ENCODE measurements at places on chromosomes 12 and 14.
A peak's percentile ranks its signal among the peaks of the same experiment; 100 is the strongest.

DNA sequence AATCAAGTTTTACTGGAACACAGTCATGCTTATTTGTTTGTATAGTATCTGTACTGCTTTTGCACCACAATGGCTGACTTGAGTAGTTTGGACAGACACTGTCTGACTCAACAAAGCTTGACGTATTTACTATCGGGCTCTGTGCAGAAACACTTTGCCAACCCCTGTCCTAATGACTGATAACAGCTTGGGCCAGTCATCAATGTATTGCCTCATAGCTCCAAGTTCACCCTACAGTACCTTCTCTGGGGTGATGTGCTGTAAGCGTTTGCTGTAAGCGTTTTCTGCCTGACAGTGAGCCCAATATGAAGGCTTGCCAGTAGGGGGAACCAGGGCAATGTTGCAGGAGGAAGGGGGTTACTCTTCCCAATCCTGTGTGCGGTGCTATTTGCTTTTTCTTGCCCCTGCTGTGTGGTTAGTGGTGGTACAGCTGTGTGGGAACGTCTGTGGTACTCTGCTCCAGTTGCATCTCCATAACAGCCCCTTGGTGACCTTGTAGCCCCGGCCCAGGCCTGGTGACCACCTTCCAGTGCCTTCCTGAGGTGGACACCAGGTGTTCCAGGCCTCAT, 5.4 kb upstream of the CCDC177 start:
- no peak for DNase-seq

DNA sequence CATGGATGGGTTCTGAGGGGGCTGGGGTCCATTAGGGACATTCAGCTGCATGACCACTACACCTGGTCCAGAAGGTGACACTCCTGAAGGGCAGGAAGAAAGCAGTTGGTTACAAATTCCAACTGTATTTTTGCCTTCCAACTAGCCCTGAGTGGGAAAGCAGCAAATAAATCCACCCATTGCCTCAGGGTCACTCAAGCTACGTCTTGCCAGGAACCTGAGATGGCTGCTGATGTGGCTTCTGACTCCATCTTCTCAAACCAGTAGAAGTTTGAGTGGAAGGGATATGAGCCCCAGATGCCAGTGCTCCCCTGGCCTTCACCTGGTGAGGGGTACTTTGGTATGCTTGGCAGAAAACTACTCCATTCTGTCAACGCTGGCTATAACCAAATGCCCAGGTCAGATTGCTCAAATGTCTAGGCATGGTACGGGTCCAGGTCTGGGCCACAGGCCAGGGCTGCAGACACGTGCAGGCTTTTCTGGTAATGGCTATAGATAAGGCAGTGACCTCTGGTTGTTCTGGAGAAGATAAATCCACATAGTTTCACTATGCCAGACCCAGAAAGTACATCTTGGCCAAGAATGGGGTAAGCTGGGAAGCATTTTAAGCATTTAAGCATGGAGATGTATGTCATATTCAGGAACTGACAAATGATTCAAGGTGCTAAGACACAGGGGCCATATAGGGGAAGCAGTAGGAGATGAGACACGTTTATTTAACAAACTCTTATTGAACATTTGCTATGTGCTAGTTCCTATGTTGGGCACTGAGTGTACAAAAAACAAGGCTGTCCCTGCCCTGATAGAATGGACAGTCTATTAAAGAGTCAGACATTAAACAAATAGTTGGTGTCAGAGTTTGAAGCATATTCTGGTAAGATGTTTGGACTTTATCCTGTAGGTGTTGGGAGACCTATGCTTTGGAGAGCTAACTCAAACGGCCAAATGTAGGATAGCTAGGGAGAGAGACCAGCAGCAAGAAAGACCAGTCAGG, 8.3 kb upstream of the STAC3 start:
- DNase-seq, result no peak

DNA sequence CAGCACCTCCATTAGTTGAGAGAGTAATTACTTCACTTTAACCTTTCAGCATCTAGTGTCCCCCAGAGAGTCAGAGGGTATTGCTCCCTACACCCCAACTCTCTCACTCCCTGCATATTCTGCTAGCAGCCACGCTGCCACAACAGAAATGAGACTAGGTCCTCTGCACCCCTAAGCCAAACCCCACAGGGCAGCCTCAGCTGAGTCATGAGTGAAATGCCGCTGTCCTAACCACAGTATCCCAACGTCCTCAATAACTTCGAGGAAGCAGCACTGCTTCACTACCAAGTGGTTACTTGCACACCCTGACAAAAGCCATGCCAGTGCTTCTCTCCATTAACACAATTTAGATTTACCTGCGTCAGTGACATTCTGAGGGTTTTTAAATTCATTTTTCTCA, 6.9 kb upstream of the LYZ start:
- peak; percentile 82 for DNase-seq

GRCh38 chr12:116537101-116537904, 21.9 kb upstream of the MAP1LC3B2 start:
- DNase-seq, result no peak

- DNase-seq, result no peak
Observed at GRCh38 chr14:95651821-95652583, 34.2 kb upstream of the TCL1B start.

DNA sequence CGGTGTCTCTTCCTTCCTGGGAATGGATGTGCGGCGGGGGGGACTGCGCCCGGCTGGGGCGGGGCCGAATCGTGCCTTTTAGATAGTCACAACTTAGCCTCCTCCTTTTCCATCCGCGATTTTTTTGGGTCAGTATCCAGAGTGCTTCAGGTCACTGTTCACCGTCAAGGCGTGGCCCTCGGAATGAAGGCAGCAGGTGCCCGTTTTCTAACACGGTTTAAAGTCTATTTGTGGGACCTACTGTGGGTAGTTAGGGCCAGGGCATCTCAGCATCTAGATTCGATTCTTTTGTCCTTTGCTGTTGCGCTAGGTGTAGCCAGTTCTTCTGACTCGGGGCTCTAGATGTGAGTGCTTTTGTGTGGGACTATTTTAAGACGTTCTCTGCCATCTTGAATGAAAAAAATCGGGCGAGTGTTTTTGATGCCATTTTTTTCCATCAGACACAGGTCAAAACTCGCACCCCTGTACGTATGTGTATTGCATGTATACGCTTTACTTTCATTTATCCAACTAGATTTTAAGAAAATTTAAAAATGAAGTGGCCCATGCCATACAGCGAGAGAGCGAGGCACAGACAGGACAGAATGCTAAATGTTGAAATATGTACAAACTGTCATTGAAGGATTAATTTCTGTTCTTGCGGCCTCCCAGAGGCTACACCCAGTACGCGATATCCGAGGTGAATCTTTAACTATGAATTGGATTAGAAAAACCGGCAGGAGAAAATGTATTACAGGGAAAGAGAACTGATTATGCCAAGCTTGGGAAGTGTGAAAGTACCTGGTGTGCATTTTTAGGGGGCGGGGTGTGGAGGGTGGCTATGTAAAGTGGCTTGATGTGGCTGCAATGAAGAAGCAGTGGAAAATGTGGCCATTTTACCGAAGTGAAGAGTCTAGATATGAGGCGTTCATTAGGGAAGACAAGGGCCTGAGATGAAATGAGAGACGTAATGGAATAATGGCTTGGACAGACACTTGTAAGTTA, 835 bp downstream of the VEZT start:
- peak; percentile 45 for DNase-seq

DNA sequence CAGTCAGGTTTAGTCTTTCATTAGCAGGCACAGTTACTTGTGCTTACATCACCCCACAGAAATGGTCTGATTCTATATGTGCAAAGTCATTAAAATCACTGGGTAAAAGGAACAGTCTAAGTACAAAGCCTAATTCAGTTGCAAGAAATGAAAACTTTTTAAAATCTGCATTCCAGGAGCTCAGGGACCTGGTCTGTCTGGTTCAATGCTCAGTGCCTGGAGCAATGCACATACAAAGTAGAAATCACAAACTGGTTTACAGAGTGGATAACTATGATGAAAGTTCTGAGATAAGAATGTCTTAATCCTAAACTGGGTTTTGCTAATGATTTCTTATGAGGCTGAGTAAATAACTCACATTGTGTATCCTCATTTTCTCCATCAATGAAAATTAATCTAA, 28.7 kb downstream of the LMNTD1 start:
- no peak for DNase-seq

GRCh38 chr14:39268393-39268792, 34.7 kb downstream of the MIA2 start:
- no peak for DNase-seq

DNA sequence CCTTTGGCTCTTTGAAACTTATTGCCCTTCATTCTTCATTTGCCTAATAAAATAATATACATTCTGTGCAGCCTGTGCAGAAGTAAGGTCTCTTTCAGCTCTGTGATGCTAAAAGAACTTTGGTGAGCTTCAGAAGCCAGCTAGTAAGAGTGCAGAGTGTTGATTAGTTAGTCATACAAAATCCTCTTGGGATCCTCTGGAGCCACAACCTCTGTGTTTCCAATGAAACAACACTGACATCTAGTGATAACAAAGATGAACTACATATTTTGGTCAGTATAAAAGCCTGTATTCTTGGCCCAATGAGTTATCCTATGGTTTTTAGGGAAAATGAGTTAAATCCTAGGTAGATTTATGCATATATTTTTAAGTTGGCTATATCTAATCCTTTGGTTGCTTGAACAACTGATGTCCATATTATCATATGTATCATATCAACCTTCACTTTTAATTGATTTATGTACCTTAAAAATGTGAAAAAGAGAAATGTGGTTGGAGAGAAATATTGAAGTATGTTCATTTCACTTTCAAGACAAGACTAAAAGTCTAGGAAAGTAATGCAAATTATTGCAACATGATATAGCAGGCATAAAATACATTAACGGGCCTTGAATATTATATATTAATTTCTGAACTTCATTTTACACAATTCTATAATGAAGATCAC, 158.4 kb downstream of the KLHL28 start:
- no peak for DNase-seq

DNA sequence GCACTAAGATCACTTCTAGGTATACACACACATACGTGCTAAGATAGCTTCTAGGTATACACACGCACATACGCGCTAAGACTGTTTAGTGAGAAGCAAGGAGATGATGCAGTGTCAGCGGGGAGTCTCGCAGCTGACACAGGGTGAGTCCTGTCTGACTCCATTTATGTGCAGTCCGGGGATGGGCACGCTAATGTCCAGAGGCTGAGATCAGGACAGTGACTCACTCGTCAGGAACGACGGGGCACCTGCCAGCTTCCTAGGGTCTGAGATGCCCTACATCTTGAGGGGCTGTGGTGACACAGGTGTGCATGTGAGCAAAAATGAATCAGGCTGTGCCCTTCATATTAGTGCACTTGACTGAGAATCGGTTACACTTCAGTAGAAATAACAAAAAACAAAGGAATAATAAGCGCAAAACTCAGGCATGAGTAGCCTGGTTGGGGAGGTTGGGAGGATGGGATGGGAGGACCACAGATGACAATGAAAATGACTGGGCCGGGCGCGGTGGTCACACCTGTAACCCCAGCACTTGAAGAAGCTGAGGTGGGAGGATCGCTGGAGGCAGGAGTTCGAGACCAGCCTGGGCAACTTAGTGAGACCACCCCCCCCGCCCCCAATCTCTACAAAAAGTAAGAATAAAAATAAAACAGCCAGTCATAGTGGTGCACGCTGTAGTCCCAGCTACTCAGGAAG, 29.1 kb upstream of the ULK1 start:
- no peak for DNase-seq

GRCh38 chr12:12992418-12993130, 7.5 kb downstream of the HEBP1 start:
- no peak for DNase-seq

DNA sequence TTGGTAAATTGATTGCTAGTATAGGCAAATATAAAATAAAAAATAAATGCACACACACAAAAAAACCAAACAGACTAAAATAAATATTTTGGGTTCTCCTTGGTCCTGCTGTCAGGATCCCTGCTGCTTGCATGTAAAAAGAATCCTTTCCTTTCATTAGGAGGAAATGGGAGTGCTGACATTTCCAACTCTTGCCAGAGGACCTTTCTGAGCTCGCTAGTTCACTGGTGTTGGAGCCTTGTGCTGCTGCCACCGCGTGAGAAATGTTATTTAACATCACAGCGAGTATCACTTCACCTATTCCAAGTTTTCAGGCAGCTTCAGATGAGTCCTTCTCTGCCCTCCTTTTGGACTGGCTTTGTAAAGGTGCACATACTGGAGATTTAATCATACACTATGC, 358.9 kb downstream of the NPAS3 start:
- DNase-seq, result no peak

- DNase-seq, result no peak
Observed at GRCh38 chr14:87916103-87916885, 76.7 kb downstream of the GALC start.

DNA sequence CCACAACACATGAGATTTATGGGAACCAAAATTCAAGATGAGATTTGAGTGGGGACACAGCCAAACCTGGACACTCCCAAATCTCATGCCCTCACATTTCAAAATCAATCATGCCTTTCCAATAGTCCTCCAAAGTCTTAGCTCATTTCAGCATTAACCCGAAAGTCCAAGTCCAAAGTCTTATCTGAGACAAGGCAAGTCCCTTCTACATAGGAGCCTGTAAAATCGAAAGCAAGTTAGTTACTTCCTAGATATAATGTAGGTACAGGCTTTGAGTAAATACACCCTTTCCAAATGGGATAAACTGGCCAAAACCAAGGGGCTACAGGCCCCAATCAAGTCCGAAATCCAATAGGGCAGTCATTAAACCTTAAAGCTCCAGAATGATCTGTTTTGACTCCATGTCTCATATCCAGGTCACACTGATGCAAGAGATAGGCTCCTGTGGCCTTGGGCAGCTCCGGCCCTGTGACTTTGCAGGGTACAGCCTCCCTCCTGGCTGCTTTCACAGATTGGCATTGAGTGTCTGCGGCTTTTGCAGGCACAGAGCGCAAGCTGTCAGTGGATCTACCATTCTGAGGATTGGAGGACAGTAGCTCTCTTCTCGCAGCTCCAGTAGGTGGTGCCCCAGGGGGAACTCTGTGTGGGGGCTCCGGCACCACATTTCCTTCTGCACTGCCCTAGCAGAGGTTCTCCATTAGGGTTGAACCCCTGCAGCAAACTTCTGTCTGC, 60.1 kb downstream of the LRIG3 start:
- no peak for DNase-seq

- no peak for DNase-seq
Observed at GRCh38 chr14:41749429-41749828, 142.8 kb downstream of the LRFN5 start.

DNA sequence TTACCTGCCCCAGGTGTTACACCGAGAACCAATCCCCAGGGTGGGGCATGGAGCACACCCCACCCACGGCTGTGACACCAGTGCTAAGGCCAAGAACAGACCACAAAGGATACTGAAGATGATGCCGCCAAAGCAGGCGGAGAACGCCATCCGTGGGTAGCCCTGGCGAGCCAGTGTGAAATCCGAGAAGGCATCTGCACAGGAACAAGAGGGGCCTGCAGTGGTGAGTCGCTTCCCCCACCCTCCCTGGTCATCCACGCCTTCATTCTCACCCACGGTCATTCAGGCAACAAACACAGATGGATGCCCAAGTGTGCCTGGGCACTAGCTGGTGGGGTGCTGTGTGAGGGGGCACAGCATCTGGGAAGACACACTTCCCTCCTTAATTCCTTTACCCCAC, 28.5 kb downstream of the SLC8B1 start:
- DNase-seq, result no peak

All from HL-60 (cell line).